ENCODE measurements at places on chromosomes 16 and 17. TPM values are rescaled to one million over a fixed set of nuclear protein-coding genes. Genes with fewer than 3 reads are reported as not detected.

LGALS9B gene
- not detected for total RNA-seq

DNA sequence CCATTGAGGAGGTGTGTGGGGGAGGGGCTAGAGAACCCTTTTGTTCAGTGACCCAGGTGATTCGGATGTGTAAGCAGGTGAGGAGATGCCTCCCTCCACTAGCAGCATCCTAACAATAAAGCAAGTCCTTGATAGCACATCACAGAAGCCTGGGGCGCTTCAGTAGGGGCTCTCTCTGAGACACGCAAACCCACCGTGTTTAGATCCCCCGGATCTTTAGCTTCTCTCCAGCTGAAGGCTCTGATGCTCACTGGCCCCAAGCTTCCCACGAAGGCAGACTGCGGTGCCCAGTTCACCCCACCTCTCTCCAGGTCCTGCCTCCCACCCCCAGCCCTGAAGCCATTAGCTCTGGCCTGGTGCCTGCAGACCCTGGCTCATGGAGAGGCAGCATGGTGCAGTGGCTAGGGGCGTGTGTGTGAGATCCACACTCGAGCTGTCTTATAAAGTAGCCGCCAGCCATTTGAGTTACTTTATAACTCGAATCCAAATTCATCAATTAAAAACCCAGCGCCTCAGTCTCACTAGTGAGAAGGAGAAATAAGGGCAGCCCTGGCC lies 204.7 kb upstream of the TNRC6C start:
- DNase-seq, result no peak

GRCh38 chr17:79911430-79912399 lies 72.5 kb upstream of the CBX4 start:
- no peak for DNase-seq

DNA sequence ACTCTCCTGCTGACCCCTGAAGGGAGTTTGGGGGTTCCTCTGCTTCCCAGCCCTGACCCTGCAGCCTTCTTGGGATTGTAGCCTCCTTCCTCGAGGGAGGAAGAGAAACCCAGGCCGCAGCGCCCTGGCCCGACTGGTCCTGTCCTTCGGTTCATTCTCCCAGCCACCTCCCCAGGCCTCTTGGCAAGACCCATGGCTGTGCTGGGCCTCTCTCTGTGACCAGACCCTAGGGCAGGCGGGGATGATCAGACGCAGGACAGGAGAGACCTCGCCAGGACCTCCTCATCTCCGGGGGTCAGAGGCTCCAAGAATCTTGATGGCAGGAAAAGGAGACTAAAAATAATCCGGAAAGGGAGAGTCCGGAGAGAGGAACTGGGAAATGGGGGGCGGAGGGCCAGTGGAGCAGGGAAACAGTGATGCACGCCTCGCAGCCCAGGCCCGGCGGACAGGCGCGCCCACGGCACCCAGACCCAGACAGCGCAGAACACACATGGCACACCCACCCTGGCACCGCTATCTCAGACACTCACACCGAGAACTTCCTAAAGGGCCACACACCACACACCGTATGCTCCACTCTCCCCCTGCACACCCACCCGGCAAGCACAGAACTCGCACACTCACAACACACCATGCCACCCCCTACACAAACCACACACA lies 1.2 kb downstream of the ARHGEF15 start:
- peak; percentile 23 for DNase-seq

DNA sequence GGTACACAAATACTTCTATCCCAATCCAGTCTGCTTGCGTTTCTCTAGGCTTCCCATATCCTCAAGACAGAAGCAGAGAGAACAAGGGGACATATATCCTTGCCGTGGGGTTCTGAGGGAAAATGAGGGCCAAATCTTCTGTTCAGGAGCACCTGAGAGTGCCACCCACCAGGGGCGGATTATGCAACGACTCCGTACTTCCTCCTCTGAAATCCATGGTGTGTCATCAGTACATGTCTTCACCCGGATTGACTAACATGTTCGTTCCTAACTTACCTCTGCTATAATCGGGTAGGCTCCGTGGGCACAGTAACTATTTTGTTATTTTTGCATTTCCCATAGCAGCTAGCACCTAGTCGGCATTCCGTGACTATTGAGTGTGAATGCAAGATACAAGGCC lies 7.8 kb upstream of the ZNF200 start:
- peak; percentile 61 for DNase-seq

DNA sequence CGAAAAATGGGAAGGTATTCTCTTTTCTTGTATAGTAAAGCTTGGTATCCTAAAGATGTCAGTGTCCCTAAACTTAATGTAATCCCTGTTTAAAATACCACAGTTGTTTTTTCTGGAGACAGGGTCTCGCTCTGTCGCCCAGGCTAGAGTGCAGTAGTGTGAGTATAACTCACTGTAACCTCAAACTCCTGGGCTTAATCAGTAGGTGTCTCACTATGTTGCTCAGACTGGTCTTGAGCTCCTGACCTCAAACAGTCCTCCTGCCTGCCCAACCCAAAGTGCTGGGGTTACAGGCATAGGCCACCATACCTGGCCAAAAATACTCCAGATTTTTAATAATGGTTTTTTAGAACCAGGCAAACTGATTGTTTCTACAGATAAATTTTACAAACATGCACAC lies 8.2 kb downstream of the DCAF7 start:
- no peak for DNase-seq

- no peak for DNase-seq
These were observed 71.4 kb downstream of the CFDP1 start for GRCh38 chr16:75361936-75362335.
